D341Med (cell line): ENCODE measurements at places on chromosomes 16 and 17.

GRCh38 chr16:69411064-69411985 is 13.1 kb upstream of the CYB5B start:
- DNase-seq, result no peak

GRCh38 chr17:74715144-74715543 is 2.4 kb upstream of the CD300LF start:
- no peak for DNase-seq

- no peak for DNase-seq
Measured at GRCh38 chr16:85577899-85578598, 35.1 kb upstream of the GSE1 start.

DNA sequence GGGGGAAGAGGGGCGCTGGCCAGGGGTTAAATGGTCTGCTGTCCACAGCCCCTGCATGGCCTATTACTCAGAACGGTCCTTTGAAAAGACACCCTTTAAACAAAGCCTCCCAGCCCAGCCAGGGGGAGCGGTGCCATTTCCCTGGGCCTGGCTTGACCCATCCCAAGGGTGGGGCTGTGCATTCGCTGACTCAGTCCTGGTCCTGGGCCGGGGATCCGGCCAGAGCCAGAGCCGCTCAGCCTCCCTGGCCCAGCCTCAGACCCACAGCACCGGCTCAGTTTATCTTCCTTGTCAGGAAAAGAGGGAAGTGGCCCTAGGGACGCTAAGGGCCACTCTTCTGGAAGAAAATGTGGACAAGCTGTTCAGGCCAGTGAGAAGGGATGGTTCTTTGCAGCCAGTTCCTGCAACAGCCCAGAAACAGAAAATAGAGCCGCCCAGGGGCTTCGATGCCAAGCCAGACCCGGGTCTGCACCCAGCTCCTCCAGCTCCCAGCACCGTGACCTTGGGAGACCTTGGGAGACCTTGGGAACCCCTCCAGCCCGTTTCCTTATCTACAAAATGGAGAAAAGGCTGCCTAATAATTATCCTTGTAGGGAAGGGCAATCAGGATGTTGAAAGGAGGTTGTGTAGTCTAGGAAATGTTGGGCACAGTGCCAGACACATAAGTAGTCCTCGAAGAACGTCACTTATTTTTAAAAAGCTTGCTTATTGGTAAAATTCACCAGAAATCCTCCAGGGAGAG is 82.5 kb downstream of the ZDHHC7 start:
- no peak for DNase-seq

DNA sequence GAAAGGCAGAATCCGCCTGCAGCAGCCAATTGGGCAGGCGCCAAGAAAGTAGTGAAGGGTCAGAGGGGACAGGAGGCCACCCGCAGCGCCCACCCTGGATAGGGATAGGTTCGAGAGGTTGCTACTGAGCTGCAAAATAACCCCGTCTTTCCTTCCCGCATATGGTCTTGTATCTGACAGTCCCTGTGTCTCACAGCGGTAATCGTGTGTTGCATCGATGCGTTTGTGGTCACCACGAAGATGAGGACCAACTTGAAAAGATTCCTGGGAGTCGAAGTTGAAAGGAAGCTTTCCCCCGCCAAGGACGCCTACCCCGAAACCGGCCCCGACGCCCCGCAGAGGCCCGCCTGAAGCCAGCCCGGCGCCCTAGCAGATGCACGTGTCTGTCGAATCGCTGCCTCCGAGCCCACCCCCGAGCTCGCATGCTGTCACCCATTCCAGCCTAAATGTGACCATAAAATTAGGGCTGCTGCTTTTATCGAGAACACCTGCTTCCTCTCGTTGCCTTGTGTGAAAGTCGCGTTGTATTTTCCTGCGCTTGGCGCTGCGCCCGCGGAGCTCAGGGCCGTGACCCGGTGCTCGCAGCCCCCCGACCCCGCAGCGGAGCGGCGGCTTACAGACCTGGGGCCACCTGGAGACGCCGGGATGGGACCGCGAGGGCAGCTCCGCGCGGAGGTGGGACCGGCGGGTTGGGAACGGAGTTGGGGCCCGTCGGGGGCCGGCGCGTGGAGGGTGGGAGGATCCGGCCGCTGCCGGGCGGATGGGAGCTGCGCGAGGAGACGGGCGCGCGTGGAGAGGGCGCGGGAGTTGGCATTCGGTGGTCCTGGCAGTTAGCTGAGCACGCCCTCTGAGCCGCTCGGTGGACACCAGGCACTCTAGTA is at the start of gene CMTM2:
TSS of gene CMTM2 (plus strand) at position 813 of the 881 bp plus-strand sequence. CDS start 145 bp downstream, outside the sequence.
- no peak for DNase-seq

- DNase-seq, result peak; percentile 4
Measured at GRCh38 chr17:19703828-19704613, 12.4 kb downstream of the SLC47A2 start.

DNA sequence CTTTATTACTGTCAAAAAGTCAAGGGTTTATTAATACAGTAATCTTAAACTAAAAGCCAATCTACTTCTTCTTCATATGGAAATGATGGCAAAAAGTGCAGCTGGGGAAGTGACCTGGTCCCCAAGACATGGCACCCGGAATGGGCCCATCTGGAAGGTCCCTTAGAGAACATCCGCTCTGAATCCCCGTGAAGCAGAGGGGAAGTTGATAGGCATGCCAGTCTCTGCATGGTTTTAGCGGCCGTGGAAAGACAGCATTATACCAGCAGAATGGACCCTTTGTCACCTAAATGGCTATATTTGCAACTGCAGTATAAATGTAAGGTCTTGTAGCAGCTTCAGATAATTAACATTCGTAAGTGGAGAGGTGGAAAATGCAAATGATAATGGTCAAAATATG is 32.4 kb downstream of the COTL1 start:
- DNase-seq, result no peak

DNA sequence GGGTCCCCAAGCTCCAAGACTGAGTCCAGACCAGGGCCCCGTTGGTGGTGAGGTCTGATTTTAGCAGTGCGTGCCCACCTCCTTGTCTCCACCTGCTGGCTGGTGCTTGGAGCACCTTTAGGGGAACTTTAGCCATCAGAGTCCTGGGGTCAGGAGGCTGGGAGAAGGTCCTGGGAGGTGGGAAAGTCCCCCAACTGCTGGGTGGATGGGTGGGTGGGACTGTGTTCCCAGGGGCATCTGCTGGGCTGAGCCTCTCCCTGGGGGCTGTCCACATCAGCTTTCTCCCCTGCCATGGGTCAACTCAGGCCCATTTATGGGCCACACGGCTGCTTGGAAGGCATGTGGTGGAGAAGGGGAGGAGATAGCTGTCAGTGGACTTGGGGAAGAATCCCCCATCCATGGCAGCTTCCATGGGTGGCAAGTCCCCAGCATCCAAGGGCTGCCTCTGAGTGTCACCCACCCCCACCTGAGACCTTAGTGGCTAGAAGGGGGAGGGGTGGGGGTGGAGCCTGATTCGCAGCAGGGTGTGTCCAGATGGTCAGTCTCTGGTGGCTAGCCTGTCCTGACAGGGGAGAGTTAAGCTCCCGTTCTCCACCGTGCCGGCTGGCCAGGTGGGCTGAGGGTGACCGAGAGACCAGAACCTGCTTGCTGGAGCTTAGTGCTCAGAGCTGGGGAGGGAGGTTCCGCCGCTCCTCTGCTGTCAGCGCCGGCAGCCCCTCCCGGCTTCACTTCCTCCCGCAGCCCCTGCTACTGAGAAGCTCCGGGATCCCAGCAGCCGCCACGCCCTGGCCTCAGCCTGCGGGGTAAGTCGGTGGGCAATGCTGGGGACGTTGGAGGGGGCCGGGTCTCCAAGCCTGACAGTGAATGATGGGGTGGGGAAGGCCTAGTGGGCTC is at the start of gene TRPV2:
TSS of gene TRPV2 (plus strand) at position 541 of the 894 bp plus-strand sequence. CDS start 2,098 bp downstream, outside the sequence.
- no peak for DNase-seq

- no peak for DNase-seq
Measured at GRCh38 chr17:35918665-35919064, 11.9 kb downstream of the RDM1 start.

GRCh38 chr16:11449716-11450115 is 104.5 kb downstream of the RMI2 start:
- DNase-seq, result no peak

DNA sequence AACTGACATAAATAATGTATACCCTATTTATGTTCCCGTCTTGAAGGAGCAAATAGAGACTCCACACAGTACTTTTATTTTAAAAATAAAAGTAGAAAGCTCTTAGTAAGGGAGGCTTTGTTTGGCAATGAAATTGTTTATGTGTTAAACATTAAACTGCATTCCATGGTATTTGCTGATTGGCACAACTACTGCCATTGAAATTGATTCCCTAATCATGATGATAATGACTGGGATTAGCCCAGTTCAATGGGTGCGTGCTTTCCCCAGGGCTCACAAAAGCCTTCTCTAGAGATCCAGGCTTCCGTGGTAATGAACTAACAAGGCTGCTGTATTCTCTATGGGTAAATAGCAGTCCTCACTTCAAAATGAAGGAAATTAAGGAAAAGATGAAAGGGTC is 67.5 kb downstream of the GPRC5B start:
- DNase-seq, result peak; percentile 34

GRCh38 chr17:80285237-80285920 is 24.7 kb downstream of the RNF213 start:
- no peak for DNase-seq

- DNase-seq, result no peak
Measured at GRCh38 chr17:73560661-73561060, 83.6 kb downstream of the SDK2 start.

DNA sequence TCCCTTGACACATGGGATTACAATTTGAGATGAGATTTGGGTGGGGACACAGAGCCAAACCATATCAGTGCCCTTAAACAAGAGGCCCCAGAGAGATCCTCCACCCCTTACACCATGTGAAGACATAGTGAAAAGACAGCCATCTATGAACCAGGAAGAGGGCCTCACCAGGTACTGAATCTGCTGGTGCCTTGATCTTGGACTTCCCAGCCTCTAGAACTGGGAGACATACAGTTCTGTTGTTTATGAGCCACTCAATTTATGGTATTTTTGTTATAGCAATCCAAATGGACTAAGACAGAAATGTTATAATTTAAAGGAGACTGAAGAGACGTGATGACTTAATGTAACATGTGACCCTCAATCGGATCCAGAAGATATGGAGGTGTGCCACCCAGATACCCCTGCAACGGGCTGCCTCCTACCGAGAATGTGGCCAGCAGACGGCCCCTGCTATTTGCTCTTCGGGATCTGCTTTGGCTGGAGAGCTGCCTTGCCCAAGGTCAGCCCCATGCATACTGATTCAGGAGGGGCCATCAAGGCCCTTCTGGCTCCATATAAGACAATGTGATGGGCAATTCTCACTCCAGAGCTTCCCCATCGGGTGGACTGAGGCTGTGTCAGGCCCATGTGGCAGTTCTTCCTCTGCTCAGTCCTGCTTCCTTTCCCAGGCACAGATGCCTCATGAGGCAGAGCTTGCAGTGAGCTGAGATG is 80.6 kb downstream of the NETO2 start:
- no peak for DNase-seq

DNA sequence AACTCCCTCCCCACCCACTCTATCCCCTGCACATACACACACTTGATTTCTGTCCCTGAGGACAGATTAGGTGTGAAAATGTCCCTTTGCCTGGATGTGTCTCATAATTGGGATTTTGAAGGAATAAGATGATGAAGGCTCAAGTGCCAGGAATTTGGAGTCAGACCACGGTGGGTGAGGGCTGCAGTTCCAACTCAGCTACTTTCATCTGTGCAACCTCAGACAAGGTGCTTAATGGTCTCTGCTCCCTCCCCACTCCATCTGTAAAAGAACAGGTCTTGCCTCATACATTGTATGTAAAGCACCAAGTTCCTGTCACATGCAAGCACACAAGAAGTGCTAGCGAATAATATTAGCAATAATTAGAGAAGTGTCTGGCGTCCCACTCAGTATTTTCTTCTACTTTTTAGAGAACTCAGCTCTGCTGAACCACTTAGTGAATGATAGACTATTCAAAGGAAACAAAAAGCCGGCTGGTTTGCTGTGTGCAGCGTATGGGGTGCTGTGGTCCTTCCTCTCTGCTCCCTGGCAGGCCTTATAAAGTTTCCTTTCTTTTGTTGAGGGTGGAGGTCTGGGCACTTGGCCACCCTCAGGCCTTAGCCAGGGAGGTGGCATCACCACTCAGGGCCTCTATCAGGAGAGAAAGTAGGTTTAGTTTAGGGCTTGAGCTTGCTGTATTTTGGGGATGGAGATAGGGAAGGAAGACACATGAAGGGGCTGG is 6.4 kb downstream of the TBX4 start:
- DNase-seq, result no peak

GRCh38 chr17:56499799-56500388 is 93.6 kb upstream of the NOG start:
- DNase-seq, result no peak

DNA sequence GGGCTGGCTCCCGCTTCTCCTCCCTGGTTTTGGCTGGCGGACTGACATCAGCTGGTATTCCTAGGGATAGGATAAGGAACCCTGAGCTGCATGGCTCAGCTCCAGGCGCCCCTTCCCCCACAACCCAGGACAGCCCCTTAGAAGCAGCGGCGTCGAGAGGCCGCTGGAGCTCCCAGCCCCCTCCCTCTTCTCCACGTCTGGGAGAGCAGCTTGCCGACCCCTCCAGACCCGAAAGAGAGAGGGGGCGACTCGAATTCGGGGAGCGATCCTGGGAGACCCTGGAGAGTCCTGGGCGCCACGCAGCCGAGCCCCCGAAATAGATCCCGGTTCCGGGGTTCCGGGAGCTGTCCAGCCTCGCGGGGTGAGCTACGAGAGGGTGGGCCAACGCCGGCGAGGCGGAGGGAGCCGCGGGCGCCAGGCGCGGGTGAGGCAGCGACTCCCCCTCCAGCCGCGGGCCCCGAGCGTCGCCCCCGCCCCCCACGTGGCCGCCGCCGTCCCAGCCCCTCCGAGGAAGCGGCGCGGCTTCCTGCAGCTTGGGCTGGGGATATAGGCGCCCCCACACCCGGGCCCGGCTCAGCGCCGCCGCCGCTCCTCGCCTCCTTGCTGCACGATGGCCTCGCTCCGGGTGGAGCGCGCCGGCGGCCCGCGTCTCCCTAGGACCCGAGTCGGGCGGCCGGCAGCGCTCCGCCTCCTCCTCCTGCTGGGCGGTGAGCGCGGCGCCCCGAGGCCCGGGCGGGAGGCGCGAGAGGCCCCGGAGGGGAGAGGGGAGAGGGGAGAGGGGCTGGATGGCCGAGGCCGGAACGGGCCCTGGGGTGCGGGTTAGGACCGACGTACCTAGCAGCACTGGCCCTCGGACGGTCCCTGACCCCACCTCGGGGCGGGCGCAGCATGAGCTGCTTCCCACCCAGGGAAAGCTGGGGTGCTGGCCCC is at the start of gene RAMP2:
TSS of gene RAMP2 (plus strand) at position 576 of the 930 bp plus-strand sequence. CDS start at position 611, 35 bp downstream.
- peak; percentile 73 for DNase-seq

- DNase-seq, result no peak
Measured at GRCh38 chr16:68627951-68628425, 17.1 kb upstream of the CDH3 start.
